ENCODE measurements at places on chromosomes 11 and 22.

DNA sequence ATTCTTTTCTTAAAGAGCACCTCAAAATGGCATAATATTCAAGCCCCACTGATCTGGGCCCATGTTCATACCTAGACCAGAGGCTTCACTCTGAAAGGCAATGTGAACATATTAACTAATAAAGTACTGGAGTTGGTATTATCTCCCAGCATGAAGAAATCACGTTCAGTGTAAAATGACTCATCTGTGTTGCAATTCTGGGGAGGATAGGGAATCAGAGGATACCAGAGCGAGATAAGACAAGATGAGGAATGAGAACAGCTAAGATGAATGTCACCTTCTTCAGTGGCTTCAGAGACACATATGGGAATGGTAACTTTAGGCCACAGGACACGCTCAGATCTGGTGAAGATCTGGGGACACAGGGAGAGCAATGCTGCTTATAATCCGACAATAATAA, 121.1 kb downstream of the NTM start:
- no peak for DNase-seq

- DNase-seq, result no peak
These were observed 62.6 kb downstream of the MPPED1 start for GRCh38 chr22:43474161-43475101.

- DNase-seq, result peak; percentile 46
These were observed 866 bp downstream of the EXPH5 start for GRCh38 chr11:108592591-108593213.

GRCh38 chr22:27120036-27120435, 462.6 kb downstream of the MIAT start:
- DNase-seq, result no peak

DNA sequence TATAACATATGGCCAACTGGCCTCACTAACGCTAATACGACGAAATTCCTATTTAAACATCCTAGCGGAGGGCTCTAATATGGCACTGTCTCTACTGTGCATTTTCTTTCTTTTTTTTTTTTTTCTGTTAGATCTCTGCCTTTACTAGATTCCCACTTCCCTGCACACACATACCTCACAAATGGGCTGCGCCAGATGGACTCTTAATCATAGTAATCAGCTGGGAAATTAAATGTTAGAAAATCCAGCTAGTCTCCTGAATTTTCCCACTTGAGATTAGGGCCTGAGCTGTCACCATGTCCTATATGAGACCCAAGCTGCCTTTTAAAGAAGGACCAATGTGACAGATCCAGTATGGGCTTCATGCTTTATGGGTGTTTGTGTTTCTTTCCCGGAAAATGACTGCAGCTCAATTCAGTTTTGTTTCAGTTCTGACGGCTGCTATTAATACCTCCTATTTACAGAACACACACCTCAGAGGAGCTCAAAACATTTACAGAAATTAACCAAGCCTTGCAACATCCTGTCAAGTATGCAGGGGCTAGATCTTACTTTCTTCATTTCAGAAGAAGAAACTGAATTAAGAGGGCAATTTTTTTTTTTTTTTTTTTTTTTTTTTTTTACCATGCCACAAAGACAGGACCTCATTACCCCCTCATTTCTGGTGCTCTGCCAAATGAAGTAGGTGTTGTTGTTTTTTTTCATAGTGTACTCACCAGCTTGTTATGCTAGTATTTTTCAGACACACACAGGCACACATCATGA, 49.8 kb upstream of the BLID start:
- no peak for DNase-seq

GRCh38 chr11:91263496-91264365, 960.9 kb upstream of the FAT3 start:
- DNase-seq, result no peak

DNA sequence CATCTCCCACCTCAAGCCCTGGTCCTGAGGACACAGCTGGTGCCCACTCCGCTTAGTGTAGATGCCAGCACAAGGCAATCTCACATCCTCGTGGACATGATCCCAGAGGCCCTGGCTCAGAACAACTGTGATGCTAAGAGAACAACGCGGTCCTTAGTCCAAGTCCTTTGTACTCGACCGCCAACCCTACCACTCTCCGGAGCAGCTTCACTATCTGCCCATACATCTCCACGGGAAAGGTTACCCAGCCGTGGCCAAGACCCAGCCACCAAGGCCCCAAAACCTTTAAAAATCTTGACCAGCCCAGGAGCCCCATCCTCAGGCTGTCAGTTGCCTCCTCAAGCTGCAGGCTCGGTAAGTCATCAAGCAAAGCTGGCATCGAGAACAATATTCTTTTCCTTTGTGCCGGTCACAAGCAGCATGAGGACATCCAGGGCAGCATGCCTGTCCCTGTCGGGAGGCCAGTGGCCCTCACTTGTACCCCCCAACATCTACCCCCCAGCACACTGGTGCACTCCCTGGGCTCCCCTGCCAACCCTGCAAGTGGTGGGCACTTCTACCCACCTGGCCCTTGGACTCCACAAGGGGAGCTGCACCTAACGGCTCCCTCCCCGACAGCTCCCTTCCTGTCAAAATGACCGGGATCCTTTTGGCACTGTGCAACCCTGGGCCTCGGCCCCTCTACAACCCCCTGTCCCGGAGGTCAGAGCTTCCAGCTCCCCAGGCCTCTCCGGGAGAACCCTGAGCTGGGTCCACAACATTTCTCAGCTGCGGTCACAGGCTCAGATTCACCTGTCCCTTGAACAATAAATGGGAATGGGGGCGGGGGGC, 2.5 kb downstream of the OSBPL5 start:
- no peak for DNase-seq

GRCh38 chr11:45470151-45470793, 184.1 kb upstream of the SYT13 start:
- DNase-seq, result no peak

DNA sequence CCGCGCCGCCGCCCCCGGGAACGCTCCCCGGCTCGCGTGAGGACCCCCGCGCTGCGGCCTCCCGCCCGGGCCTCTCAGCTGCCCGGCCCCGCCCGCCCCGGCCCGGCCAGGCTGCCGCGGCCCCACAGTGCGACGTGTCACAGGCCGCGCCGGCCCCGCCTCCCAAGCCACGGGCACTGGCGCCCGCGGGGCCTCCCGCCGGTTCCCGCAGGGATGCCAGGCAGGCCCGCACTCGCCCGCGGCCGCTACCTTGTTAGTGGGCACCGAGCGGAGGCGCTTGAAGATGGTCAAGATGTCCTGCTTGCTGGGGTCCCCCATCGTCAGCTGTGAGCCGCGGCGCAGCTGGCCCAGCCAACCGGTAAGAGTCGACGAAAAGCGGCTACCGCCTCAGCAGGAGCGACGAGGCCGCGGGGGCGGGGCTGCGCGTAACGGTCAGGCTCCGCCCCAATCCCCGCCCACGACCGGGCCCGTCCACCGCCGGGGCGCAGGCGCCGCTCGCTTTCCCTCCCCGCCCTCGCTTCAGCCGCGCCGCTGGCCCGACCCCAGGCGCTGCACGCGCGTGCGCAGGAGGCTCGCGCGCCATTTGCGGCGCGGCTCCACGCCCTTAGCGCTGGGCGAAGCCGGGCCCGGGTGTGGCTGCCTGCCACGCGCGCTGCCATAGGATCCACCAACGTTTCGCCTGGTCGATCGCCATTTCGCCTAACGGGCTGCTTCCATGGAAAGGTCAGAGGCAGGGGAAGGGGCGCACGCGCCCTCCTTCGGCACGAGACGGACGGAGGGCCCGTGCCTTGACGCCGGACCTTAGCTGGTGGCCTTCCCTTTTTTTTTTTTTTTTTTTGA, at the start of gene ARFGAP3:
ARFGAP3 (minus strand) TSS at position 409 of the 840 bp plus-strand sequence; CDS start at position 318, 91 bp downstream.
- peak; percentile 97 for DNase-seq

DNA sequence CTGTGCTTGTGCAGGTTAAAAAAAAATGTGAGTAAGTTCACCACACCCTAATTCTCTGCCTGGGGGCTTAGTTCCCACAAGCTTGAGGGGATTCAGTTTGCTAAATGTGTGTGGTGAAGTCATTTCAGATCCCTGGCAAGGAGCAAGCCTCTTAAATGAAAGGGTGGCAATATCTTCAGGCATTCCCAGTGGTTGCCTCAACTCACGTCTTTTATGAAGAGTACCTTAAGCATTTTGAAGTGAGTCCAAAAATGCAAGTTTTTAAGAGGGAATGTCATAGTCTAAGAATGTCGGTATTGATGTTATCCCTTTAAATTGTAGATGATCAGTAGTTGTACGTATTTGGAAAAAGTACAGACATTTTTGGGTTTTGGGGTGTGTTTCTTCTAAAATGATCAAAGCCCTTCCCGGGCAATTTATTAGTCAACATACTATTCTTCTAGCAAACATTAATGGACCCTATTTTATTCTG, 4.9 kb downstream of the TCP11L1 start:
- no peak for DNase-seq

DNA sequence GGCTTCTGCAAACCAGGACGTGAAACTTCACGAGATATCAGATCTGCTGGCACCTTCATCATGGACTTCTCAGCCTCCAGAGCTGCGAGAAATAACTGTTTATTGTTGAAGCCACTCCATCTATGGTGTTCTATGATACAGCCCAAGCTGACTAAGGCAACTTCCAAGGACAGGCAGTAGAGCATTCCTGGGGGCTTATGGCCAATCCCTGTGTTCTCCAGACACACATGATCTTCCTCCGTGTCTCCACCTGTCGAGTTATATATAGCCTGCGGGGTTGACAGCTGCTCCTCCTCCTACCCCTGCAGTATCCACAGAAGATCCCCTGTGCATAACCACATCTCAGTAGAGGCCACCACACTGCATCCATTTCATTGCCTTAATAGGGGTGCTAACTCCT, 11.0 kb downstream of the TP53AIP1 start:
- no peak for DNase-seq

GRCh38 chr11:122744357-122744756, 88.8 kb downstream of the UBASH3B start:
- no peak for DNase-seq

DNA sequence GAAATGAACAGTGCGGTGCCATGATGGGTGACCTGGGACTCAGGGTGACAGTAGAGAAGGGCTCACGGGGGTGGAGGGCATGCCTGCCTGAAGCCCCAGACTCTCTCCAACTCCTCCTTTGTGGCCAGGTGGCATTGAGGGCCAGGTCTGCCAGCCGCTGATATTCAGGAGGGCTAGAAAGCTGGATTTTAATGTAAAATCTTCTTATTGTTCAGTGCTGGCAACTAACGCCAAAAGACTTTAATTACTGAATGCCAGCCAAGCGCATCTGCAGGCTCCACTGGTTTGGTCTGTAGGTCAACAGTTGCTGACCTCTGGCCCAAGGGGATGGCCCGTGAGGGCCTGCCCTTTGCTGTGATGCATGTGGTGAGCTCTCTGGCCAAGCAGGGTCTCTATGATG, 10.3 kb downstream of the MRGPRG start:
- DNase-seq, result no peak

GRCh38 chr11:123233280-123233974, 38.4 kb upstream of the CLMP start:
- no peak for DNase-seq

DNA sequence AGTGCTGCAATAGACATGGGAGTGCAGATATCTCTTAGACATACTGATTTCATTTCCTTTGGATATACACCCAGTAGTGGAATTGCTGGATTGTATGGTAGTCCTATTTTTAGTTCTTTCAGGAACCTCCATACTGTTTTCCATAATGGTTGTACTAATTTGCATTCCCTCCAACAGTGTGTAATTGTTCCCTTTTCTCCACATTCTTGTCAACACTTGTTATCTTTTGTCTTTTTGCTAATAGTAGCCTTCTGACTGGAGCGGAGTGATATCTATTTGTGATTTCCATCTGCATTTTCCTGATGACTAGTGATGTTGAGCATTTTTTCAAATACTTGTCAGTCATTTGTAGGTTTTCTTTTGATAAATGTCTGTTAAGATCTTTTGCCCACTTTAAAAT, 128.9 kb downstream of the CTNND1 start:
- DNase-seq, result no peak

DNA sequence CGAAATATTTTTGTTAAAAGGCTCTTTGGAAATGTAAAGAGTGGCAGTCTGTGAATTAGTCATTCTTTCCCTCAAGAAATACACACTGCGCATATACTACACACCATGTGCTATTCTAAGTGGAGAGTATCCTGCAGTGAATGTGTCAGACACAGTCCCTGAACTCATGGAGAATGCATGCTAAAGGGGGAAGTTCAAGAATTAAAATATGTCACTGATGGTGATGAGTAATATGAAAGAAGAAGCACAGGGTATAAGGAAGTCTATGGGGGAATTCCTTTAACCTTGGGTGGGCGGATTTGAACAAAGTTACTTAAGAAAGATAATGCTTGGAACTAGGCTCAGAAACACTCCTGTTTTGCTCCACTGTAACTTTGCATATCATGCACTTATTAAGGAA, 153.0 kb downstream of the LRRC4C start:
- no peak for DNase-seq

DNA sequence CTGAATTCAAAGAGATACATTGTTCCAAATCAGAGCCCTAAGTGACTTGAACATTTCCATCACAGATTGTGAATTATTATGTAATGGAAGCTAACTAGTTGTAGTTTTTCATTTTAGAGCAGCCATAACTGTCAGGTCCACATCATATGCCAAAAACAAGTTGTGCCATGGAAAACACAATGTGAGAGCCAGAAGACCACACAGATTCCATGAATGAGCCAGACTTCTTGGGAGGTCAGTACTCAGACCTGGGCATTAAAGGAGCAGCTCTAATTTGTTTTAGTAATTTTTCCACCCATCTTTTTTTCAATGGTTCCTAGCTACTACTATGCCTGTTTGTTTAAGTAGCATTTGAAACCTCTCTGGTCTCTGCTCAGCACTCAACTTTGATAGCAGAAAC, 279.4 kb downstream of the FAT3 start:
- no peak for DNase-seq

GRCh38 chr11:125271483-125272091, 107.0 kb downstream of the PKNOX2 start:
- DNase-seq, result no peak
